ENCODE measurements at places on chromosomes 1 and 21.

GRCh38 chr1:26784023-26784871, 3.5 kb upstream of the PIGV start:
- DNase-seq, result peak; percentile 60

- DNase-seq, result no peak
Measured at GRCh38 chr1:59798600-59798999, 16.1 kb upstream of the HOOK1 start.

DNA sequence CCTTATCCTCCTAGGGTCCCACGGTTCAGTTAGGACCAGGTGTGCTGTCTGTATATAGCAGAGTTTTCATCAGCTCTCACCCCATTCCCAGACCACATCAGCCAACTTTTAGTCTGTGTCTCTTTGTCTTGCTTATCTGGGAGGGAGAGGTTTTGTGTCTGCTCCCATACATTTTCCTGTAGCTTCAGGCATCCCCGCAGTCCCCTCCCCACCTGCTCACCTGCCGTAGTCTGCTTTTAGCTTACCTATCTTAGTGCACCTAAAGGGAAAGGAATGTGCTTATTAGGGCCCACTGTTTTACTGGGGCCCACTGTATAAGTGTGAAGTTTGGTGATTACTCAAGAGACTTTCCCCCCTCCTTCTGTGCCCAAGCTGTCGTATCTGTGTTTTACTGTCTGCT, 225.1 kb downstream of the PLA2G4A start:
- no peak for DNase-seq

- no peak for DNase-seq
Measured at GRCh38 chr1:213381572-213382084, 330.6 kb downstream of the RPS6KC1 start.

DNA sequence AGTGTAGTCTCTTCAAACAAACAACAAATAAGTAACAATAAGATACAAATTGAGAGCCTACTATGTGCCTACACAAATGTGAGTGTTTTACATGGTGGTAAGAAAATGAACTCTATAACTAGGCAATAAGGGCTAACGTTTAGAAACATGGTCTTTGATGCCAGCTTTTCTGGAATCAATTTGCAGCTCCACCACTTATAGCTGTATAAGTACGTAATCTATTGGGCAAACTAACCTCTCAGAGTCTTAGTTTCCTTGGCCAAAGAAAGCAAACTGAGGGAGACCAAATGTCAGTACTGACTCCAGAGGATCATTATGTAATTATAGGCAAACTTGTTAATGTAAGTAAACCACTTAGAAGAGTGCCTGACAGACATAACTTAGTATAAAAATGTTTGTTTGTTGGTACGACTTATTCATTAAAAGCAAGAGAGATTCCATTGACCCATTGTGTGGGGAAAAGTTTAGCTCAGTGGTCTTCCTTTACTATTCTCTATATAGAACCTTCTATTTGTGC, 59.7 kb downstream of the LBR start:
- DNase-seq, result no peak

DNA sequence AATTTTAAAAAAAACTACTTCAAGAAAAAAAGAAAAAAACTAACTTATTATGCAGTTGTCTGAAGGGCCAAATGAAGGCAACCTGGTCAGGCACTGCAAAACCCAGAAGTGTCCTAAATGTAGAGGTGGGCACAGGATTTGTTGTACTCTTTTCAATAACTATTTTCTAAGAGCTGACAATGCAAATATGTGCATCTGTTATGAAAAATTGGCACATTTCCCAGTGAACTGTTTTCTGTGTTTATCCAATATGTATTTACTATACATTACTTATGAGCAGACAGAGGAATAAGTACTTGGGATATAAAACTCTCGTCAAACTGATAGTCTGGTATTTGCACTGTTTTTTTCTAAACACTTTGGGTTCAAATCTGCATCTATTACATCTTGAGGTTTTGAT, 188.0 kb upstream of the C21orf91 start:
- no peak for DNase-seq

- no peak for DNase-seq
Measured at GRCh38 chr1:60227601-60228000, 154.0 kb upstream of the C1orf87 start.

- DNase-seq, result no peak
Measured at GRCh38 chr1:205662135-205662738, 18.1 kb downstream of the SLC45A3 start.

- DNase-seq, result no peak
Measured at GRCh38 chr1:232111611-232112010, 485.0 kb downstream of the DISC1 start.

- no peak for DNase-seq
Measured at GRCh38 chr1:202623075-202623474, 87.2 kb downstream of the SYT2 start.

- no peak for DNase-seq
Measured at GRCh38 chr1:36175137-36176095, 19.5 kb downstream of the MAP7D1 start.

DNA sequence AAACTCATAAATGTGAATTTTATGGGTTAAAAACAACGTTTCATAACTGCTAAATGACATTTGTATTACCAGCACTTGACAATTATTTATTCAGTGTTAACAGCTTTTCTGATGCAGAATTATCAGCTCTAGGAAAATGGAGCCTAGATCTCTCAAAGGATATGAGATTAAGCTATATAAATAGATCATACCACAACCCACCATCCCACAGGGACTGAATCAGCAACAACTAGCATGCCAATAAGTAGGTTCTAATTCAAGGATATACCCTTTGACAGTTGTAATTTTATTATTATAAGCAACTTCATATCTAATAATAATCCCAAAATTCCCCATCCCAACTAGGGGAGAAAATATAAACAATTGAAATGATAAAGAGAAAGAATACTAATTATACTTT, 275.4 kb upstream of the RGS18 start:
- no peak for DNase-seq

DNA sequence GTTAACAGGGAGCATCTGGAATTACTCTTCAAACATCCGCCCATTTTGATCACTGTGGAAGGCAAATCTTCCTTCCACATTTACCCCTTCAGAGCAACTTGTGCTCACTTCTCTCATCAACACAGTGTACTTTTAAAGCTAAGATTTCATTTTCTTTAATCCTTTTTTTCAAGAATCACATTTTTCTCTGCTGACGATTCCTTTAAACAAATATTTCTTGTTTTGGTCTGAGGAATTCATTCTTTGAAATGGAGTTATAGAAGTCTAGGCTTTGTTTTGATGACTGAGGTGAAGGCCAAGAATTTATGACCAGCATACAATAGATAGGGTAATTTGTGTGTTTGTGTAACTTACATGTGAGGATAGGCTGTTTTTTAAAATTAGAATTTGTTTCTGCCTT, 25.6 kb downstream of the LRRC42 start:
- no peak for DNase-seq

- no peak for DNase-seq
Measured at GRCh38 chr1:16293538-16293937, 56.6 kb upstream of the CPLANE2 start.

- DNase-seq, result no peak
Measured at GRCh38 chr1:69221524-69221923, 346.2 kb upstream of the LRRC7 start.

- DNase-seq, result no peak
Measured at GRCh38 chr1:2533365-2533764, 3.3 kb upstream of the HES5 start.

GRCh38 chr1:156911577-156912298, 8.7 kb upstream of the LRRC71 start:
- DNase-seq, result no peak

GRCh38 chr1:190759807-190760206, 282.1 kb upstream of the BRINP3 start:
- no peak for DNase-seq

DNA sequence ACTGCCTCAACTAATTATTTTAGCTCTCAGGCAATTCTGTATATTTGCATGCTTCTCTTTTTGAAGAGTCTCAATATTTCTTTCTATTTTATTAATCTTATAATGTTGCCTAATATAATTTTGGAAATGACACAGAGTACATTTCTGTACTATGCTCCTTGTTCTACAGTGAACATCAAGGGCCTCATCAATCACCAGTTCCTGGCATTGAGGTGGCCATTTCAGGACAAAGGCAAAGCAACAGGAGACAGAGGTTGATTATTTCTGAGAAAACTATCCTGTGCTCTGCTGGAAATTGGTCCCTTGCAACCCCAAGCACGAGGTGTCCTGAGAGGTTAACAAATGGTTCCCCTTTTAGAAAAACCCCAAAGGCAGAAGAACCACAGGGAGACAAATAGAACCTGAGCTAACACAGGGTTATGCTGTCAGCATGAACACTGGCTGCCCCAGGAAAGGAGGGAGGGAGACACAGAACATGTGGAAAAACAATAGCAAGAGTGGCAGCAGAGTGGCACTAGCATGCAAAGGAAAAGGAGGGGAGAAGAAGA, 63.9 kb upstream of the VAV3 start:
- DNase-seq, result no peak

DNA sequence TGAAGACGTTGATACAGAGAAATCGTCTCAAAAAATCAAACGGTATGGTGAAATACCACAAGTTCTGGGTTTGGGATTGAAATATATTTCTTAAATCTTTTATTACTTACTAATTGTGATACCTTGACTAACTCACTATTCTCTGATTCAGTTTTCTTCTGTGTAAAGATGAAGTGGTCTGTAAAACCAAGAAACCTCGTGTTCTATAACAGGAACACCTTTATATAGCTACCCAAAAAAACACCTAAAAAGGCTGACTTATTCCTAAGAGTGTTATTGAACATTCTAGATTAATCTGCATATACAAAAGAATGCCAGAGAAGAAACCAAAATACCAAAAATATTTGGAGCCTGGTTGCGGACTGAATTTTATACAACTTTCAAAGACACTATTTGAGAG, 721 bp downstream of the LRRIQ3 start:
- no peak for DNase-seq

Data from hematopoietic multipotent progenitor cell treated with erythropoietin and hydrocortisone succinate and interleukin-3 and kit ligand, for 17 days (in vitro differentiated cells).